ENCODE measurements at places on chromosomes 3 and 15.
A peak's percentile ranks its signal among the peaks of the same experiment; 100 is the strongest.

- DNase-seq: no peak
Measured at GRCh38 chr3:13769422-13769821, 110.4 kb downstream of the WNT7A start.

DNA sequence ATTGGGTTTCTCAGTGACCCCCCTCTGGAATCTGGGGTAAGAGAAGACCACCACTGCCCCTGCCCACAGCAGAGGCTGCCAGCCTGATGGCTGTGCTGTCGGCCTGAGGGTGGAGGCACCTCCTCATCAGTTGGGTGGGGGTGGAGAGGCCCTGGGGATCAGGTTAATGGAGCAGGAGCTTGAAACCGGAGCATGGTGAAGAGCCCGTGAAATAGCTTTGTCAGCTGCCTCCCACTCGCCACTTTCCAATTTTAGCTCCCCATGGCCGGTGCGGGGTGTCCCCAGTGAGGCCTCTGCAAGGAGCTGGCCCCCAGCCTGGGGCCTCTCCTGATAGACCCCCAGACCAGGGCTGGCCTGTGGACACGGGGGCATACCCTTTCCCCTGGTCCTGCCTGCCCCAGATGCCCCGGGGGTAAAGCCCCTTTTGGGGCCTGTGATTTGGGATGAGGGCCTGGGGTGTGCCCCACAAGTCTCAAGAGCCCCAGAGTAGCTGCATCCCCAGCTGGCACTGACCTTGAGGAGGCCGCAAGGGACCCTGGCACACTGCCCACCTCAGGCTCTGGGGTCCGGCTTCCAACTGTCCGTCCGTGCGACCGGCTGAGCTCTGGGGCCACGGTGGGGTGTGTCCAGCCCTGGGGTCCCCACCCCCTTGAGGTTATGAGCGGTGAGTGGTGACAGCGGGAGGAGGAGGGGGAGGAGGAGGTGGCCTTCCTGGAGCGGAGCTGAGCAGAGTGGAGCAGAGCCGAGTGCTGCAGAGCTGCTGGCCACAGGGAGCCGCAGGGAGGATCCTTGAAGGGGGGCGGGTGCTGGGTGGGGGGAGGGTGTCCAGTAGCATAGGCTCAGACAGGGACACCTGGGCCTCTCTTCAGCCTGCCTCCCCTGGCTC, at the start of gene HHATL:
Gene HHATL, minus strand, starts transcription at position 733 of the 886 bp plus-strand sequence. CDS start 1,972 bp downstream, outside the sequence.
- no peak for DNase-seq

- DNase-seq: no peak
Measured at GRCh38 chr3:59839810-59840515, 790.1 kb upstream of the CFAP20DC start.

DNA sequence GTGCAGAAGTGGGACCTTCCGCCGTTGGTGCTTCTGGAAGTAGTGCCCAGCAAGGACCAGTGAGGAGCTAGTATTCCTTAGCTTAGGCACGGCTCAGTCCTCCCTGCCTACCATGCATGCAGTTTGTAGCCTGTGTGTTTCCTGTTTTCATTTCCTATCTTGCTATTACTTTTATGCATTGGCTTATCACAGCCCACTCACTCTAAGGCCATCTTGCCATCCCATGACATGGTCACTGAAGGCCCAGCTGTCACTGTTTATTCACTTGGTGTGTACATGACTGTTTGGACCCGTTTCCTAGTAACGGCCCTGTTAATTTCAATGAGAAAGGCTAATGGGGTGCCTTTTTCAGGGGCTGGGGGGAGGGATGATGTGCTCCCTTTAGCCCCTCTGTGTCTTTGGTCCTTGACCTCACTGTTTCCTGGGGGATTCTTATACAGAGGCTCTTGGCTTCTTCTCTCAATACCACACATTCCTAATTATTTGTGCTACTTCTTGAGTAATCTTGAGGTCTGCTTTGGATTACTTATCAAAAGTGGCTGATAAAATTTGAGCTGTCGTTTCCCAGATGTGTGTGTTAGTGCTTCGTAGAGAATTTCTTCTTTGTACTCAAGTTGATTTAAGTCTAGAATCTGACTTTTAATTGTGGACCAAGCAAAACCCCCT, 24.5 kb upstream of the TRAK1 start:
- DNase-seq: no peak

GRCh38 chr3:34367521-34367920, 569.1 kb downstream of the PDCD6IP start:
- no peak for DNase-seq

DNA sequence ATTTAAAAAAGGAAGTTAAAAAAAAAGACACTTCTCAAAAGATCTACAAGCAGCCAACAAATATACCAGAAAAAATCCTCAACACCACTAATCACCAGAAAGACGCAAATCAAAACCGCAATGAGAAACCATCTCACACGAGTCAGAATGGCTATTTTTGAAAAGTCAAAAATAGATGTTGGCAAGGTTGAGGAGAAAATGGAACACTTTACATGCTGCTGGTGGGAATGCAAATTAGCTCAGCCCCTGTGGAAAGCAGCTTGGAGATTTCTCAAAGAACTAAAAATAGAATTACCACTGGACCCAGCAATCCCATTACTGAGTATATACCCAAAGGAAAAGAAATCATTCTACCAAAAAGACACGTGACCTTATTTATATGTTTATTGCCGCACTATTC, 574.7 kb upstream of the ADAMTS9 start:
- DNase-seq: no peak

DNA sequence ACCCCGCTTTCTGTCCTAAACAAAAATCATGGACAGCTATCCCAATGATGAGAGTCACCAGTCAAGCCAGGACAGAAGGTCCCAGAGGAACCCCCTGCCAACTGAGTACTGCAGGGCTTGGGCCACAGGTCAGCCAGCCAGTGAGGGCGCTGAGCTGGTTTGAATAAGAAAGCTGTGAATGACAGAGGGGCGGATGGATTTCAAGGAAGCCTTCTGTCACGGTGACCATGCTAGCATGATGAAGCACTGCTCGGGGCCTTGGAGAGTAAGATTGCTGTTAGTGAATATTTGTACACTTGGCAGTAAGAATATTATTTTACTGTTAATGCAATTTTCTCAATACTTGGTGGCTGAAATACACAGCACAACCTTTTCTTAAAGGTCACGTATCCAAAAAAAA, 734.0 kb upstream of the NR2F2 start:
- no peak for DNase-seq

DNA sequence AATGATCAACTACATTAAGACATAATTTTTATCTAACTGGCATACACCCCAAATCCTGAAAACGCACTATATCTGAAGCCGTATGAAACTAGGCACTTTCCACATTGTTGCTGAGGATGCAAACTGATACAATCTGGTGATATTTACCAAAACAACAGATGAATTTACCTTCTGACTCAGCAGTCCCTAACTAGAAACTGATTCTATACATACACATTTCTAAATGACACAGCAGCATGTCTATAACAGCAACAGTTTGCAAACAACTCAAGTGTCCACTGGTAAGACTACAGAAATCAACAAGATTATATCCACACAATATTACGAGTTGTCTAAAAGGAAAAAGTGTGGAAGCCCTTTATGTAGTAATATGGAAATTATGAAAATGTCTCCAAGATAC, 22.9 kb downstream of the SECISBP2L start:
- DNase-seq: no peak

DNA sequence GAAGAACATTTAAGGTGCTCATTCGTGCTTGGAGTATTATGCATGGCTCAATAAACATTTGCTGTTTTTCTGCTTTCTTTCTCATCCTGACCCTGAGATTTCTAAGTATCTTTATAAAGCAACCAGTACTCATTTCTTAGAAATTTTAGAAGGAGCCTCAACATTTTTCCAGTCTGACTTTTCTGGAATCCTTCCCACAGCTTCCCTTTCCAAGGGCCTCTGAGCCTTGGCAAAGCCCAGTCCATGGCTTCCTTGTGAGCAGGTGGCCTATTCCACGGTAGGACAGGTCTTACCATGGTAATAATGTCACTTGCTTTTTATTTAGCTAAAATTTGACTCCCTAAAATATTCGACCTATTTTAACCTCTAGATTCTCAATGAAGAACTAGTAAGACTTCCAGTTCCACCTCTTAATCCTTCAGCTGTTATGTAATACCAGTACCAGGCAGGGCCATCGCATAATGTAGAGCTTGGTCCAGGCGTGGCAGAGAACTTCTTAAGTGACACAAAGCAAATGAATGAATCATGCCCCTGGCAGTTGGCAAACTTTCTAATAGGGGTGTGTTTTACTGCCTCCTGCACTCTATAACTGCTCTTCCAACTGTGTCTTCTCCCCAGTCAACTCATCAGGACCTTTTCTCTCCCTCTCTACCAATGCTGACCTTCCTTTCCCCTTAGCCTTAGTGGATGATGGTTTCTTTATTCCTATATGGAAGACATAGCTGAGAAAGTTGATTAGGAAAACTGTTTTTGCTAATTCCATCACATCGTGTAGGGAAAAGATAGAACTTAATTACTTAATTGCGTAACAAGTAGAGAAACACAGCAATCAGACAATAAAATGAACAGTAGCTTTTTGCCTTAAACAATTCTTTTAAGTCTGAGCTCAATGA, 894 bp upstream of the TM4SF4 start:
- no peak for DNase-seq

GRCh38 chr3:102353805-102354204, 81.0 kb upstream of the ZPLD1 start:
- DNase-seq: no peak

DNA sequence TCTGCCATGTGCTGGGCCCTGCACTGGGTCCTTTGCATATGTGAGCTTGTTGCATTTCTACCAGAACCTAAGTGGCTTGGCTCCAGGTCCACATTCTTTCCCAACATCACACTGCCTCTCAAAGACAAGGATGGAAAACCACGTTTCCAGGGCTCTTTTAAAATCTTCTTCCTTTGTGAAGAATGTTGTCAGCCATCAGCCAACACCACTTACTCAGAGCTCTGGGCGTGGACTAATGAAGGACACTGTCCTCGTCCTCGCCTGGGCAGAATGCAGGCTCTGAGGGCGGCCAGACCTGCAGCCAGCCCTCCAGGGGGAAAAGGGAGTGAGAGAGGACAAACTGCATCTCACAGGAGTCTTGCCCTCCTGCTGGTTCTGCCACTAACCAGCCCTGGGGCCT, 49.7 kb downstream of the MAGEF1 start:
- peak; percentile 43 for DNase-seq

- no peak for DNase-seq
Measured at GRCh38 chr3:13314877-13315276, 105.2 kb downstream of the NUP210 start.

- no peak for DNase-seq
Measured at GRCh38 chr15:76986743-76987142, 8.2 kb upstream of the PSTPIP1 start.

- no peak for DNase-seq
Measured at GRCh38 chr15:101090428-101090790, 161.4 kb downstream of the CHSY1 start.

- DNase-seq: peak; percentile 64
Measured at GRCh38 chr3:72997421-72997961, 880 bp downstream of the PPP4R2 start.

GRCh38 chr3:40593351-40593750, 68.6 kb downstream of the ZNF621 start:
- DNase-seq: peak; percentile 84

DNA sequence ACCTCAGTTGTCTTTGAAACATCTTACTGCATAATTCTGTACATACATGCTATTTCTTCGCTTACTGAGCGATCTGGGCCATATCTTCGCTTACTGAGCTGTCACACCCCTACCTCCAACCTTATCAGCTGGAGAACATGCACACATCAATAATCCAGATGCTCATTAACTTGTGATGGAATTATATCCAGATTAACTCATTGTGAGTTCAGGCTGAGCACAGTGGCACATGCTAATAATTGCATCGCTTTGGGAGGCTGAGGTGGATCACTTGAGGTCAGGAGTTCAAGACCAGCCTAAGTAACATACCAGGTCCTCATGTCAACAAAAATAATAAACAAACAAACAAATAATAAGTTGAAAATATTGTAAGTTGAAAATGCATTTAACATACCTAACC, 19.3 kb upstream of the ANXA2 start:
- no peak for DNase-seq

- no peak for DNase-seq
Measured at GRCh38 chr3:25554376-25554775, 110.3 kb downstream of the TOP2B start.

GRCh38 chr15:38454696-38455090, 766 bp downstream of the FAM98B start:
- DNase-seq: peak; percentile 47

GRCh38 chr3:14518893-14519292, 21.2 kb downstream of the GRIP2 start:
- DNase-seq: no peak

- DNase-seq: no peak
Measured at GRCh38 chr15:57423599-57424140, 47.4 kb downstream of the CGNL1 start.

DNA sequence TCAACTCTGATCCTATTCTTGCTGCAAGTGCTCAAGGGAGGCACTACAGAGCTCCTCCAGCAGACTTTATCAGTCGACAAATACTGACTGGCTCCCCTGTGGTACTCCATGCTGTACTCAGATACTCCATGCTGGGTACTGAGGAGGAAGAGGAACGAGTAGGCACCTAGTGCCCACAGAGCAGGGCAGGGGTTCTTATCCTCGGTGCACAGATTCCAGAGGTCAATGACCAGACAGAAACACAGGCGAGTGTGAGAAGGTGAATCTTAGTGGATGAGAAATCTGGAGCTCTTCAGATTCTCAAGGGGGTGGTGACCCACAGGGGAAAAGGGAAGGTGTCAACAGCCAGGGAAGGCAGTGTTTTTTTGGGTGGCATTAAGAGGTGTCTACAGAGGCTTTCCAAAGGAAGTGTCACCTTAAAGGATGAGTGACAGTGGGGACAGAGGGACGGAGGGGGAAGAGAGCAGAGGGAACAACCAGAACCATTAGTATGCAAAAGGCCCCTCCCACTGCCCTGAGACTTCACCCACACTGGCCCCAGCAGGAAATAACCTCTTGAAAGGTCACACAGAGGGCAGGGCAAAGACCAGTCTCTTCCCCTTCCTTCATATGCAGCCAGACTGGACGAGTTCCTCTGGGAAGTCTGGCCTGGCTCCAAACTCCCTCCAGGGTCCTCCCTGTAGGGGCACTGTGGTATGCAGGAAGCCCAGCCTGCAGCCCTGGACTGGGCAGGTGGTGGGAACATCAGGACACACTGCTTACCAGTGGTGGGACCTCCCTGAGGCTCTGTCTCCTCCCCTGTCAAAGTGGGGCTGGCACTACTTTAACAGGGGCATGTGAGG, 27.5 kb downstream of the CCDC12 start:
- DNase-seq: no peak

GRCh38 chr15:80831606-80832224, 52.5 kb downstream of the CEMIP start:
- DNase-seq: no peak

DNA sequence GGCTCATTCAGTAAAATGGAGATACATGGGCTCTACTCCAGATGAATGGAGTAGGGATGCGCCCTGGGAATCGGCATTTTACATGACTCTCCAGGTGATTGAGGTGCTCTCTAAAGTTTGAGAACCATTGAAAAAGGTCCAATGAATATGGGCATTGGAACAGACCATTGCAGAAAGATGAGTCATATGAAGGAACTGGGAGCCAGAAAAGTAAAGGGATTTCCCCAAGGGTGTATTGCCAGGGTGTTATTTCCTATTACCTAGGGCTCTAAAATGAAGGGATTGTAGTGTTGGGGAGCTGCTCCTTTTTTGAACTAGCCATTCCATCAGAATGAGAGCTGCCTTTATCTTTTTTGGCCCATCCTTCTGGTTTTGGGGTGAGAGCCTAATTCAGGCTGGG, 21.7 kb downstream of the CLDN11 start:
- DNase-seq: peak; percentile 46

GRCh38 chr3:128674161-128674784, 23.7 kb upstream of the RPN1 start:
- DNase-seq: no peak
